ENCODE measurements at places on chromosomes 6 and 20. TPM values are rescaled to one million over a fixed set of nuclear protein-coding genes. Genes with fewer than 3 reads are reported as not detected.

VGLL2 gene
- not detected for total RNA-seq

GFOD1 gene
- 49.4 TPM for total RNA-seq

SAMD5 gene
- 2.5 TPM for total RNA-seq

SLC12A5 gene
- not detected for total RNA-seq

KHDC1L gene
- not detected for total RNA-seq

Measured in tibial nerve (tissue), 4 donors.